ENCODE measurements at places on chromosomes 5 and 9. TPM values are rescaled to one million over a fixed set of nuclear protein-coding genes. Genes with fewer than 3 reads are reported as not detected.

DNA sequence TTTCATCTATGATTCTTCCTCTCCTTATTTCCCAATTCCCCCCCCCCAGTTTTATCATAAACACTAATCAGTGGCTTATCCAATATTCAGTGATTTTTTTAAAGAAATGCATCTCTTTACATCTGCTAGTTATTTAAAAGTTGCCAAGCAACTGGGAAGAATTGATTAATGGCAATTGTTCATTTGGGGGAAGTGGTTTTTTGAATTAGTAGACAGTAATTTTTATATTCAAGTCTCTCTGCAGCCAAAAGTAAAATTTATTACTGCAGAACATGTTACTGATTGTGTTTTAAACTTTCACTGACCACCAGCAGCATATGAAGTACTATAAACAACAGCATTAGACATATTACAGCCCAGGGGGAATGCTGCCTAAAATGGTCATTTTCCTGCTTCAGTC, 308.8 kb upstream of the NREP start:
- peak; percentile 43 for DNase-seq

GRCh38 chr9:32703635-32704034, 68.2 kb upstream of the TAF1L start:
- no peak for DNase-seq

DNA sequence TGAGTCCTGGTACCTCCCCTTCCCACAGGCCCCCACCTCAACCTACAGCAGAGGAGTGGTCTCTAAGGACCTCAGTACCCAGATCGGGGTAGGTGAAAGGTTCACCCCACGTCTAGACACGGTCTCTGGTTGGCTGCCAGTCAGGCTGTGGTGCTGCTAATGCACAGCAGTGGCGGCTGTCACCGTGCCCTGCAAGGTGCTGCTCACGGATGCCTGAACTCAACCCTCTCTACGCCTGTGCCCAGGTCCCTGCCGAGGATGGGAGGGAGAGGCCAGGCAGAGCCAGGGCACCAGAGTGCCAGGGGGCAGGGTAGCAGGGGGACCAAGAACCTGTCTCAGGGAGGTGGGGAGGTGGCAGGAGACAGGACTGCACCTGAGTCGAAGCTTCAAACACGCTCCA, 14.3 kb downstream of the IER5L start:
- no peak for DNase-seq

DNA sequence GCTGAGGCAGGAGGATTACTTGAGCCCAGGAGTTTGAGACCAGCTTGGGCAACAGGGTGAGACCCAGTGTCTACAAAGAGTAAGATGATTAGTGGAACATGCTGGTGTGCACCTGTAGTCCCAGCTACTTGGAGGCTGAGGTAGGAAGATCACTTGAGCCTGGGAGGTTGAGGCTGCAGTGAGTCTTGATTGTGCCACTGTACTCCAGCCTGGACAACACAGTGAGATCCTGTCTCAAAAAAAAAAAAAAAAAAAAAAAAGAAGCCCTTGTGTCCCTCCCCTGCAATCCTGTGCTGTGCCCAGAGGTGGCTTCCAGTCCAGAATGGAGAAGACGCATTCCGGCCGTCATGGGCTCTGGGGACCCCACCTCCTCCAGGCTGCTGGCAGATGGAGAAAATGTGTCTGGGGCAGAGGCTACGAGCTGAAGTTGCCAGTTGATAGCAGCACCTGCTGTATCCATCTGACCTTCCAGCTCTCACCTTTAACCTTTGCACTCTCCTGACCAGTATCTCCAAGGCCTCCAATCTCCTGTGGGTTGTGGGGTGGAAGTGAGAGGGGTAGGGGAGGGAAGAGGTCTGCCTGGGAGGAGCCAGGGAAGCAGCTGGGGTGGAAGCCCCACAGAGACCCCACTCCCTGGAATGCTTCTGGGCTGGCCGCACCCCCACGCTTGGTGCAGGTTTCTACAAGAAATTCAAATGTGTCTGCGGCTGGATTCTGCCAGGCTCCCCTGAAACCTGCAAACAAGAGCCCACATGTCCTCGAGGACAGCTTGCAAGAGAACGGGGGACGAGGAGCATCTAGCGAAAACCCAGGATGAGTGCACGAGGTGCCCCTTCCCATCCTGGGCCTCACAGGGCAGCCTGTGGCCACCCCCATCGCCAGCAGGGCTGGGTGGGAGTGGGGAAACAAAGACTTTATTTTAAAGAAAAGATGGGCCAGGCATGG, 148.3 kb upstream of the IER5L start:
- no peak for DNase-seq

DNA sequence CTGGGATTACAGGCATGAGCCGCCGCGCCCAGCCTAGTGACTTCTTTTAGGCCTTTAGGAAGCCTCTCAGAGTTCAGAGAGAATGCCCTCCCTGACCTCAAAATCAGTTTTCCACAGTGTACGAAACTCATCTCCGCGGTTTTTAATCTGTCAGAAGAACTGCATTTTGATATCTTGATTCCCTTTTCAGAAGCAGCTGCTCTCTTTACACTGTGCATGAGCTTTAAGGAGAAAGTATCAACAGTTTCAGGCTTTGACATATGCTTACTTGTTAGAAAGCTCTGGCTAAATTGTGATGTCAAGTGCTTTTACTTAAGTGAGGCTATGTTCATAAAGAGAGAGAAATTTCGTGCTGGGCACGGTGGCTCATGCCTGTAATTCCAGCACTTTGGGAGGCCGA, 74.6 kb downstream of the USP20 start:
- DNase-seq = no peak

DNA sequence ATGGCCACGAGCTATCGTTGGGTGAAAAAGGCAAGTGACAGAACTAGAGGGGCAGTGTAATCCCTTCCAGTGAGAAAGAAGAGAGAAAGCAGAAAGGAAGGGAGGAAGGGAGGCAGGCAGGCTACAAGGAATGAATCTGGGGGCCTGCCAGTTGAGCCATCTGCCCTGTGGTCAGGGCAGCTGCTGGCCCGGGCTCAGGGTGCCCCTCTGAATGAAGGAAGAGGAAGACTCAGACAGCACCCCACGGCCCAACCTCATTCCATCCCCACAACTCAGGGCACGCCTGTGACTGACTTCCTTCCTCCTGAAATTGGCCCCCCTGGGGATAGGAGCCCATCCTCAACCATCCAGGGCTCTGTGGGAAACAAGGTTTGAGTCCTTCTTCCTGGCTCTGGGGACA, 20.3 kb upstream of the FLT4 start:
- DNase-seq = no peak

- no peak for DNase-seq
These were observed 375.8 kb downstream of the SEMA5A start for GRCh38 chr5:9170026-9170425.

DNA sequence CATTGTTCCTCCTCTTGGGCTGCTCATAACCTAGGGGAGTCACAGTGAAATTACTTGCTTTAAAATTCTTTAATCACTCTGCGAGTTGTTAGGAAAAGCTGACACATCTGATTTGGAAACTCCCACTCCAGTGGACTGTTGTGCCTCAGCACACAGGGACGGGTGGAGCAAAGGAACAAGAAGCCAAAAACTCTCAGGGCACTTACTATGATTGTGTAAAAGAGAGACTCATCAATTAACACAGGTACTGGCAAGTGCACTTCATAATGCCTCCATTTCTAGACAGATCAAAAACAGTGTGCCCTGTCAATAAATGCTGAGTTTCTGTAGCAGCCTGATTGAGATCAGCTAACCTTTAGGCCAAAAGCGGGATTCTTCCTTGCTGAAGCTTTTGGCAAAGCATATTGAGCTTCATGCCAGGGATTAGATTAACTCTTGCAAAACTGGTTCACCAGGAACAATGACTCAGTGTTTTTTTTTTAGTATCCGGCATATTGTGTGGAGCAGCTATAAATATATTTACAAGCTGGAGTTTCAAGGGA, 55.9 kb downstream of the TMC1 start:
- DNase-seq = no peak

DNA sequence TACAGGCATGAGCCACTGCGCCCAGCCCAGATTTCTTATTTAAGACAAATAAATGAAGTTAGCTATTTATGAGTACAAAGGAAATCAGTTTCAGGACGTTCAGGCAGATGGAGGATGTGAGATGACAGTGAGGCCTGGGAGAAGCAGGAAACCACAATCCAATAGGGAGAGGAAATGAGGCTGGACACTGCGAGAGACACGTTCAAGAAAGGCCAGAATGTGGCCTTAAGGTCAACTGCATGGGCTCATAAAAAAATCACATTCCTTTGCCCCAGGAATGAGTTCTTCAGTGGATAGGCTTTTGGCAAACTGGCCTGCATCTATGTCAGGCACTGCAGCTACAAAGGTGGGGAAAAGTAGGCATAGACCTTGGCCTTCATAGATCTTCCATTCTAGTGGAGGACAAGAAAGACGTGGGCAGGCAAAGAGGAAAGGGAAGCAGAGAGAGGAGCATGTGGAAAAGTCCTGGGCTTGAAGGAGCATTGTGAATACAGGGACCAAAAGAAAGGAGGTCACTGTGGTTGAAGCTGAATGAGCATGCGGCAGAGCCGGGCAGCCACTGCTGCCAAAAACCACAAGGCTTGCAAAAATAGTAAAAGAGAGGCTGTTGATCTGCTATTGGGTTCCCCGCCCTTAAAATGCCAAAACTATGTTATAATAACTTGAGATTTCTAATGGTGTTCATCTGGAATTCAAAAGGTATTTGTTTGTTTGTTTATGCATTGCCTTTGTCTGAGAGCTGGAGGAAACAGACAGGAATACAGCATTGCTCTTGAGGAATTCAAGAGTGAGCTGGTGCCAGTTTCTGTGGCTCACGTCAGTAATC, 133.0 kb downstream of the GNA14 start:
- no peak for DNase-seq

DNA sequence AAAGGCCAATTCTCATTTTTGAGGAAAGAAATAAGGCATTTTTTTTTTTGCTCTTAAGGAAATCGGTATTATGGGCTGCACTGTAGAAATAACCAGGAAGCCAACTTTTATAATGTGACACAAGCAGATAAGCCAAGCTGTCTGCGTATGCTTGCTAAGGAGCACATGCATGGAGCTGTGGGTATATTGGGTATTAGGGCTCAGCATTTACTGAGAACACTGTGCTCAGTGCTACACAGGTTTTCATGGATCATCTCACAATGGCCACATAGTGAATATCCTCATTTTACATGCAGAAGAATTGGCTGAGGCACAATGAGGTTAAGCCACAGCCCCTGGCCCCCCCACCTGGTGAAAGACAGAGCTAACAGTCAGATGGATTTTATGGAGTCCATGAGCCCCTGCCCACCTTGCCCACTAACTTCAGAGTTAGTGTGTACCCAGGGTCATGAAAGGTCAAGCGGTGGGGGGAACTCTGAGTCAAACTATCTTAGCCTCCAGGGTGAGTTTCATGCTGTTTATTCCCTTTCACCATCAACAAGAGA, 204.8 kb downstream of the SPATA31A6 start:
- DNase-seq = no peak

GRCh38 chr5:111742177-111742994, 14.6 kb downstream of the NREP start:
- peak; percentile 84 for DNase-seq

GRCh38 chr5:142626099-142626498, 59.8 kb downstream of the FGF1 start:
- DNase-seq = no peak

GRCh38 chr9:96014078-96014477, 138.6 kb downstream of the ERCC6L2 start:
- no peak for DNase-seq

GRCh38 chr5:102742215-102742614, 12.9 kb upstream of the PAM start:
- DNase-seq = no peak

DNA sequence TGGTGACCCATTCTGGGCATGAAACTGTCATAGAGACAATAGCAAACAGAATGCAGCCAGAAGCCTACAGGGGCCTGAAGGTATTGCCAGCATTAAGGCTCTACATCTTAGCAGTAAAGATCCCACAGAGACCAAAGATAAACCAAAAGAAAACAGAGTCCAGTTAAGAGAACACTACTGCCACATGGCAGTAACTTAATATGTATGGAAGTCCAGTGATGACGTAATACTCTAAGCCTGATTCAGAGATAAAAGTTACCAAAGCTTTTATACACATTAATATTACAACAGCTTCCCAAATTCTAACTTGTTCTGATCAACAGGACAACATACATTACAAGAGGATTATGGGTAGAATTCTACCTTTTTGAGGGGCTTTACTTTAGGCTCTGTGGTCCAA, 371.5 kb downstream of the PRELID2 start:
- no peak for DNase-seq

Gene SLIT3
- 51.5 TPM for polyA plus RNA-seq

Gene ERGIC1
- 122 TPM for polyA plus RNA-seq

Gene ZDHHC21
- 27.4 TPM for polyA plus RNA-seq

Gene FAM153A
- 0.75 TPM for polyA plus RNA-seq

Gene CENPH
- 29.5 TPM for polyA plus RNA-seq

Gene APC
- 35.3 TPM for polyA plus RNA-seq

Gene PALM2AKAP2
- 11.0 TPM for polyA plus RNA-seq

Gene IL3
- polyA plus RNA-seq = not detected

Gene PCDHGA5
- polyA plus RNA-seq = 2.7 TPM
